ENCODE measurements at places on chromosomes 16 and 17.

DNA sequence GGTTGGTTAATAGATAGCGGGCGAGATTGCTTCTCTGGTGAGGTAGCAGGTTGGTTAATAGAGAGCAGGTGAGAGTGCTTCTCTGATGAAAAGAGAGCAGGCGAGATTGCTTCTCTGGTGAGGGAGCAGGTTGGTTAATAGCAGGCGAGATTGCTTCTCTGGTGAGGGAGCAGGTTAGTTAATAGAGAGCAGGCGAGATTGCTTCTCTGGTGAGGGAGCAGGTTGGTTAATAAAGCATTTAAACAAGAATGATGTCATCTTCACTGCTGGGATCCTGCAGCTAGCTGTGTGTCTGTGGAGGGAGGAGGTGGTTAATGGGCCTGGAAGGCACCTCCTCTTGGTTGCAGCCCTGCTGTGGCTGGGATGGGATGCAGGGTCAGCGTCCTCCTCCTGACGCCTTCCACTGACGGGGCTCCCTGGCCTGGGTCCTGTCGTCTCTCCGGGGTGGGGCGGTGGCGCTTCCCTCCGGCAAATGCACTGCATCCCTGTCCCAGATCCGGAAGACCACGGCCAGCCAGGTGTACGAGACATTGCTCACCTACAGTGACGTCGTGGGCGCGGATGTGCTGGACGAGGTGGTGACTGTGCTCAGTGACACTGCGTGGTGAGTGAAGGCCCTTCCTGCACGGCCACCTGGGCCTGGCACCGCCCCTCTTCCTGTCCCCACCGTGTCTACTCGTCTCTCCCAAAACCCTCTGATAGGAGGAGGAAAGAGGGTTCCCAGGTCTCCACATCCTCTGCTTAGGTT is 99.2 kb upstream of the ZNF750 start:
- no peak for DNase-seq

DNA sequence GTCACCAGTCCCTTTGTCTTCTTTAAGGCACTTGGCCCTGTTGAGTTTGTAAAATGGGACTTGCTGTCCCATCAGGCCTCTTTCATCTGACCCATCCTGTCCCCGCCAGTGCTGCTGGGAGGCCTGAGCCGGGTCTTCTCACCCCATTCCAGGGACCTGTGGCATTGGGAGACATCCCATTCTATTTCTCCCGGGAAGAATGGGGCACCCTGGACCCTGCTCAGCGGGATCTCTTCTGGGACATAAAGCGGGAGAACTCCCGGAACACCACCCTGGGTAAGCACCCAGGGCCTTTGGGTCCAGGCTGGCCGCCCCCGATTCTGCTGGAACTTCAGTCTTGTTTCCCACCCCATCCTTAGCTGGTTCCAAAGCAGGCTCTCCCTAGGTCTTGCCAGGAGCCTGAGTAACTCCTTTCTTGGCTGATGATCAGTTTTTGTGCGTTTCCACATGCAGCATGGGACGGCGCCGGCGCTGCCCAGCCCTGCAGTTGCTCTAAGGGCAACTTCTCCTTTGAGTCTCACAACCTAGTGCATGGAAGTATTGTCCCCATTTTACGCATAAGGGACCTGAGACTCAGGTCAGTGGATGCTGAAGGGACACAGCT is 4.1 kb downstream of the ZNF213 start:
- no peak for DNase-seq

DNA sequence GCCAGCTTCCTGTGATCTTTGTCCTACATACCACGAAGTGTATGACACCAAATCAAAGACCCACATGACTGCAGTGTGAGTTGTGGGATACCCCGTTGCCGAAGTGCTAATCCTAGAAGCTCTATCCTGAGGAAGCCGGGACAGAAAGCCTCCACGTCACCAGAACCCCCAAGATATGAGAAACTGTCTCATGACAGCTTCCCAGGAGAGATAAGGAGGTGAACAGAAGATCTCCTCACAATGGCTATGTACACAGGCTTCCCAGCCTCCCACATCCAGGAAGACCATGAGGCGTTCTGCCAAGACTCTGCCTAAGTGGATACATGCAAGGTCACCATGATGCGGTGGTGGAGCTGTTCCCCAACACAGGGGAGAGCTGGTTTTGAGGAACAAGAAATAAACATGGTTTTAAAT is 37.1 kb downstream of the TRIM25 start:
- DNase-seq: no peak

DNA sequence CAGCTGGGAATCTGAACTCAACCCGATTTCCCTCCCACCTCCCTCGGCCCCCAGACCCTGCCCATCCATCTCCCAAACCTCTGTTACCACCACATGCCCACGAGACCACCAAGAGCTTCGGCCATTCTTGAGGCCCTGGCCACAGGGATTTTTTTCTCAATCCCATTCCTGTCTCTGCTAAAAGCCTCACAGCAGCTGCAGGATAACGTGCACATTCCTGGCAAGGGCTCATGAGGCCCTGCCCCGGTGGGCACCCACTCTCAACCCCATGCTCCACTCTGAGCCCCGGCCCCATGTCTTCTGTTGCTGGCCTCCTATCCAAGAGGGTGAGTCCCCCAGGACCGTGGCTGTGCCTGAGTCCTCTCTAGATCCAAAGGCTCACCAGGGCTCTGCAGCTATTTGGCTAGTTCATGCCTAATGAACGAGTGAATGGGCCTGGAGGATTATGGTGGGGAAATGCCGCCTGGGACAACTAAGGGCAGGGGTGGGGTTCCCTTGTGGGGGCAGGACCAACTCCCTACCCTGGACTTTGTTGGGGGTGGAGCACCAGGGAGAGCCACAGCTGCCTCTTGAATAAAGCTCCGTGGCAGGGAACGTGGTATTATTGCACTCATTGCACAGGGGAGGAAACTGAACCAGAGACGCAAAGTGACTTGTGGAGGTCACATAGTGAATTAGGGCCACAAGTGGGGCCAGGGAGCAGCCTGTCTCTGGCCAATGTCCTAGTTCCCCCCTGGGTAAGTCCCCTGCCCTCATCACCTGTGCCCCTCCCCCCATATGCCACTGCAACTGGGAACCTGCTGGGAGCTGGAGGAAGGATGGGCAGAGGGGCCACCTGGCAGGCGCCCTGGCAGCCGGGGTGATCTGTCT is 113.8 kb upstream of the SMURF2 start:
- no peak for DNase-seq

- DNase-seq: no peak
Measured at GRCh38 chr17:34221411-34221810, 33.7 kb upstream of the CCL2 start.

DNA sequence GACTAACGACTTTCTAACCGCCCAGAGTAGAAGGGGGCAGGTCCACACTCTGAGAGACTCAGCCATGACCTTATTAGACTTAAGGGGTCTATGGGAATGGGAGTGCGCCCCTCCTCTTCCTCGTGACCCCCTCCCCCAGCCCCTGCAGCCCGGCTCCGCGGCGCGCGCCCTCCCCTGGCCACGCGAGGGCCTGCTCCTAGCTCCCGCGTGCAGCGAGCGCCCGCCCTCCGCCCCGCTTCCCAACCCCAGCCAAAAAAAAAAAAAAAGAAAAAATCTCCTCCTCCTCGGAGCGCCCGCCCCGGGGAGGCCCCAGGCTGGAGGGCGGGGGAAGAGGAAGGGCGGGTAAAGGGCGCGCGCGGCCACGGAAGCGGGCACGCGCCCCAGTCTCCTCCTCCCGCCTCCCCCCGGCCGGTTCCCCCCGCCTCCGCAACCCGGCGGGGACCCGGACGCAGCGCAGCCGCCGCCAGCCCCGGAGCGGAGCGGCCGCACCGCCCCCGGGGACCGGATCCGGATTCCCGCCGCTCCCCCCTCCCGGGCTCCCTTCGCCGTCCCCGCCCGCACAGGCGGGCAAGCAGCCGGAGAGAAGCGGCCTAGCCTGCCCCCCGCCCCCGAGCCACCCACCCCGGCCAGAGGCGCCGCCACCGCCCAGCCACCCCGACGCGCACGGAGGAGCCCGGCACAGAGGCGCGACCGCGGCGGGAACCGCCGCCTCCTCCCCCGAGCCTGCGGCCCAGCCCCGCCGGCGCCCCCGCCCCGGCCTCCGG is 949 bp downstream of the UBTF start:
- DNase-seq: peak; percentile 76

- DNase-seq: no peak
Measured at GRCh38 chr17:74241431-74241830, 28.1 kb downstream of the TTYH2 start.
